ENCODE measurements at places on chromosomes 16 and 17.

GRCh38 chr17:42873315-42873714 lies 22.3 kb downstream of the AOC3 start:
- no peak for DNase-seq

DNA sequence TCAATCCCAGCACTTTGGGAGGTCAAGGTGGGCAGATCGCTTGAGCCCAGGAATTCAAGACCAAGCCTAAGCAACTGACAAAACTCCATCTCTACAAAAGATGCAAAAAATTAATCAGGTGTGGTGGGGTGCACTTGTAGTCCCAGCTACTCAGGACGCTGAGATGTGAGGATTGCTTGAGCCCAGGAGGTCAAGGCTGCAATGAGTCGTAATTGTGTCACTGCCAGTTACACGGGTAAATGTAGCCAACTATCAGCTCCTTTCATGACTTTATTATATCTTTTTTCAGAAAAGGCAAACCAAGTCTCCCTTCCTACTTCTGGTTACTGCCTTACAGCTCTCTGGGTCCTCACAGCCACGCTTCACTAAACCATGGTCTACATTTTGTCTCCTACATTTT lies 4.0 kb downstream of the SDF2 start:
- no peak for DNase-seq

- DNase-seq: no peak
Observed at GRCh38 chr17:40309031-40309948, at the start of gene RARA. Gene RARA (plus strand): TSS chr17:40309180. CDS start chr17:40331219, 22,039 bp downstream.

DNA sequence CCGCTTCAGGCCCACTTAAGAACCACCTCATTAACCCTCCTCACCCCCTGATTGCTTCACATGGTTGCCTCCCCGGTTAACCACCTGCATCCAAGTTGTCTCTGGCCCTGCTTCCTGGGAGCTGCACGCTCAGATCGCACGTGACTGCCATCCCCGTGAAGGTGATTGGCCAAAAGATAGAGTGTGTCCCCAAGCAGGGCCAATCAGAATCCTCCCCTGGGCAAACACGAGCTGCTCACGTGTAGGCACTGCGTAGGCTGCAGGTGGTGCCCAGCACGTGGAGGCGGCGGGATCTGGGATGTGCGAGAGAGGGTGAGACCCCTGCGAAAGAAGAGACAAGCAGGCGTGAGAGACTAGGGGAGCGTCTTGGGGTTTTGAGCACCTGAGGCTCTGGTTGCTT lies 111.8 kb upstream of the CRHR1 start:
- DNase-seq: no peak

DNA sequence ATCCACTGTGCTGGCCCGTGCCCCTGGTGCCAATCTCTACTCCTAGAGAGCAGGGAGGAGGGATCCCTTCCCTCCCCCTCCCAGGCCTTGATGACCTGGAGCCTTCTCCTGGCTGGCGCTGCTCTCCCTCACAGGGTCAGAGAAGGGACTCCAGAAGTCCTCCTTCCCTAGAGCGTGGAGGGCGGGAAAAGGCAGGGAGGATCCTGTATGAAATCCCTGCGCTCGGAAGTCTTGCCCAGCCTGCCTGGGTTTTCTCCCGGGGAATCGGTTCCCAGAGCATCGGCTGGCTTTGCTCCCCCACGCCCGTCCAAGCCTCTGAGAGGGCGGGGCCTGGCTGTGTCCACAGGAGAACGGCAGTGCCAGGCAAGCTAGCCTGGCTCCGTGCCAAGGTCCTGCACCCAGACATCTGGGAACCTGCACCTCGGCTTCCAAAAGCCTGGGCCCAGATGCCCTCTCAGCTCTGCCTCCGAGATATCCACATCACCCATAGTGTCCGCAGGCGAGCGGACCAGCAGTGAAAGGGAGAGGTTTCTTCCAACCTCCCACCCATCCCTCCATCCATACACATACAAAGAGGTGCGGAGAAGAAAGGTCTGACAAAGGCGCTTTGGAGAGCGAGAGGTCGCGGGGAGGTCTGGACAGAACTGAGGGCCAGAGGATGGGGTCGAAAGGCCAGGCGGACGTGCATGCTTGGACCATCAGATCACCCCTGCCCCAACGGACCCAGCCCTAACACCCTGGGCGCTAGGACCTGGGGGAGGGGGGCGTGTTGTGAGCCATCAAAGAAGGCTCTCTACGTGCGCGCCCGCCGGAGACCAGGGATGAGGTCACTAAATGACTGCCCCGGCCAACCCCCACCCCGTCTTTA lies 1.1 kb downstream of the MPP2 start:
- peak; percentile 91 for DNase-seq

GRCh38 chr17:29956225-29956624 lies 14.8 kb downstream of the EFCAB5 start:
- DNase-seq: no peak

GRCh38 chr16:11014136-11014535 lies 69.8 kb downstream of the CLEC16A start:
- DNase-seq: no peak

DNA sequence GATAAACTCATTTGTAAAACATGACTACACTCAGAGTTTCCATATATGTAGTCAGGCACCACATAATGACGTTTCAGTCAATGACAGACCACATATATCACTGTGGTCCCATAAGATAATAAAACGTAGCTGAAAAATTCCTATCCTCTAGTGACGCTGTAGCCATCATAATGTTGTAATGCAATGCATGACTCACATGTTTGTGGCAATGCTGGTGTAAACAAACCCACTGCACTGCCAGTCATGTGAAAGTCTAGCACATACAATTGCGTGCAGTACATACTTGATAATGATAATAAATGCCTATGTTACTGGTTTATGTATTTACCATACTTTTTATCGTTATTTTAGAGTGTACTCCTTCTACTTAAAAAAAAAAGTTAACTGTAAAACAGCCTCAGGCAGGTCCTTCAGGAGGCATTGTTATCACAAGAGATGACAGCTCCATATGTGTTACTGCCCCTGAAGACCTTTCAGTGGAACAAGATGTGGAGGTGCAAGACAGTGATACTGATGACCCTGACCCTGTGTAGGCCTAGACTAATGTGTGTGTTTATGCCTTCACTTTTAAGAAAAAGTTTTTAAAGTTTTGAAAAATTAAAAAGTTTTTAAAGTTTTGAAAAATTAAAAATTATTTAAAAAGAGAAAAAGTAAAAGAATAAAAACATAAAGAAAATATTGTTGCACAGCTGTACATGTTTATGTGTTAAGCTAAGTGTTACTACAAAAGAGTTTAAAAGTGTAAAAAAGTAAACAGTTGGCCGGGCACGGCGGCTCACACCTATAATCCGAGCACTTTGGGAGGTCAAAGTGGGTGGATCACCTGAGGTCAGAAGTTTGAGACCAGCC lies 9.0 kb downstream of the STAT5B start:
- no peak for DNase-seq

- peak; percentile 31 for DNase-seq
Observed at GRCh38 chr16:50500171-50500874, 47.9 kb upstream of the NKD1 start.

GRCh38 chr17:44970136-44970741 lies 2.1 kb upstream of the C1QL1 start:
- DNase-seq: no peak

GRCh38 chr17:36850790-36851189 lies 86.5 kb upstream of the LHX1 start:
- no peak for DNase-seq

DNA sequence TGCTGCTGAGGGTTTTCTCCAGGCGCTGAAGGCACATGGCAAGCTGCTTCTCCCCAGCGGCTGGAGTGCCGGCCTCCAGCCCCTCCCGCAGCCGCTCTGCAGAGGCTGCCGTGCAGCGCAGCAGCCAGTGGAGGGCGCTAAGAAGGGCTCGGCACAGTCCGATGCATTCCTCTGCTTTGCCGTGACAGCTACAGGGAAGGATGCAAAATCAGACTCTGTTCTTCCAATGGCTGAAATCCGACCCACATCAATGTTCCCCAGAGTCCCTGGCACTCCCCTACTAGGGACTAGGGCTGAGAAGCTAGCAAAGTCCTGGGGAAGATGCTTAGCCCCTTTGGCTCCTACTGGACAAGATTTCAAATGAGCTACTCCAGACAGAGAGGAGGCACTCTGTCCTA lies 19.0 kb downstream of the MED24 start:
- DNase-seq: no peak

DNA sequence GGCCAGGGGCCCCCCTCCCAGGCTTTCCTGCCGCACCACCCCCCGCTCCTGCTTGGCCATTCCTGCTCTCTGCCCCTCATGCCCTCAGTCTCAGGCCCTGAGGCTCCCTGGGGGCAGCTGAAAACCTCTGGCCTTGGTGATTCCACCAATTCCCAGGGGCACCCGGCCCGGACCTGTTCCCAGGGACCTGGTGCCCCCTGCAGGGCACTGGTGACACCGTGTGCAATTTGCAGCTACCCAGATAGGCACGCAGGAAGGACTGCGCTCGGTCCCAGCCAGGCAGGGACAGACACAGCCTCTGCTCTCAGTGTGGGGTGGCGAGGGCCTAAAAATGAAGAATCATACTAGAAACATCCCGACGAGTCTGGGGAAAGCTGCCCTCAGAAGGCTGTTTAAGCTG lies 13.4 kb downstream of the WFDC1 start:
- DNase-seq: no peak

- DNase-seq: no peak
Observed at GRCh38 chr16:72287649-72288048, 115.7 kb upstream of the PMFBP1 start.

DNA sequence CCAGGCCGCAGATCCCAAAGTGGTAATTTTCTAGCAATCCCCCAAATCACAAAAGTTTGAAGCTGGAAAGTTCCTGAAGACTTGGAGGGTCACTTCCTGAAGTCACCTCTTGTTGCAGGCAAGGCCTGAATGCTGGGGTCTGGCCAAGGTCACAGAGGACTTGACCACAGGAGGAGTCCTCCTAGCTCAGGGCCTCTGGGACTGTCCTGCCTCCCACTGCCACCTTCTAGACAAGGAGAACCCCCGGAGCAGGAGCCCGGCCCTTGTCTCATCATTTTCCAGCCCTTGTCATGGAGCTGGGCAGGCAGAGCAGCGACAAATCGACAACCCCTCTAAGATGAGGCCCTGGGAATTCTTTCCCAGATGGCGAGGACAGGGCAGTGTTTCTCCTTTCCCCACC lies 330 bp downstream of the CDH16 start:
- no peak for DNase-seq

- DNase-seq: no peak
Observed at GRCh38 chr17:37802712-37803416, 58.0 kb upstream of the HNF1B start.

DNA sequence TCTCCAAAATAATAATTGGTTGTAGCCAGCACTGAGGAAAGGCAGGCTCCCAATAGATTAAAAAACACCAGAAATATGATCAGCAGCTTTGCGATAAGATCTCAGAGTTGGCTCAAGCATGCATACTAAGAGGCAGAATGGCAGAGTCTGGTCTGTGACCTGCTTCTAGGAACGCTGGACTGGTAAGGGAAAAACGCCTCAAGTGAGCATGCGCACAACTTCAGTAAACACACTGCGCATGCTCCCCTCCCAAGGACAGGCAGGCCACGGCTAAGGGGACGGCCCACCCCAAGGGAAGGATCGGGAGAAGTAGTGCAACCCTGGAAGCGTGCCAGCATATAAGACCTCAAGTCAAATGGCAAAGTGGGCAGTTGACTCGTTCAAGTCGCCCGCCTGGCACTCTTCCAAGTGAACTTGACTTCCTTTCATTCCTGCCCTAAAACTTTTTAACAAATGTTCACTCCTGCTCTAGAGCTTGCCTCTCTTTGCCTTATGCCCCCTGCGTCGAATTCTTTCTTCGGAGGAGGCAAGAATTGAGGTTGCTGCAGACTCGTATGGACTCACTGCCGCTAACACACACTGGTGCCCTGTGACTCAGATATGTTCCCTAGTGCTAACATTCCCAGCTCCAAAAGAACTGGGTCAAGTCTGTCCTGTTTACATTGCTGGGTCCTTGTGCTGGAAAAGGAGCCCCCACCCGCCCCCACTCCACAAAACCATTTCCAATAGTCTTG lies 22.4 kb upstream of the PRM1 start:
- no peak for DNase-seq

DNA sequence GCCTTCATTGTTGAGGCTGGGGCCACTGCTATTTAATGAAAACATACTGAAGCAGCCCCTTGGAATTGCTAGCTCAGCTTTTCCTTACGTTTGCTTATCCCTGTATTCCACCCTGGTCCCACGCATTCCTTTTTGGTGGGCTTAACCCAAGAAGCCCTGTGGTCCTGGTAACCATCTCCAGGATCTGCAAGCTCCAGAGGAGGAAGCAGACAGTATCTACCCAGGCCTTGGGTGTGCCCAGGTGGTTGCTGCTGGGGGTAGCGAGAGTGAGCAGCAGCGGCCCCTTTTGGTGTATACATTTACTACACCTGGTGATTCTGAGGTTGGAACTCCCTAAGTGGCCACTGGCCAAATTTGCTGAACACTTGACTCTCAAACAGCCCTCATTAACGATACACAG lies 97.7 kb downstream of the CBLN1 start:
- no peak for DNase-seq

GRCh38 chr16:2498531-2499253 lies 15.1 kb upstream of the ATP6V0C start:
- no peak for DNase-seq

GRCh38 chr16:586645-587590 lies 2.9 kb upstream of the RAB40C start:
- no peak for DNase-seq

DNA sequence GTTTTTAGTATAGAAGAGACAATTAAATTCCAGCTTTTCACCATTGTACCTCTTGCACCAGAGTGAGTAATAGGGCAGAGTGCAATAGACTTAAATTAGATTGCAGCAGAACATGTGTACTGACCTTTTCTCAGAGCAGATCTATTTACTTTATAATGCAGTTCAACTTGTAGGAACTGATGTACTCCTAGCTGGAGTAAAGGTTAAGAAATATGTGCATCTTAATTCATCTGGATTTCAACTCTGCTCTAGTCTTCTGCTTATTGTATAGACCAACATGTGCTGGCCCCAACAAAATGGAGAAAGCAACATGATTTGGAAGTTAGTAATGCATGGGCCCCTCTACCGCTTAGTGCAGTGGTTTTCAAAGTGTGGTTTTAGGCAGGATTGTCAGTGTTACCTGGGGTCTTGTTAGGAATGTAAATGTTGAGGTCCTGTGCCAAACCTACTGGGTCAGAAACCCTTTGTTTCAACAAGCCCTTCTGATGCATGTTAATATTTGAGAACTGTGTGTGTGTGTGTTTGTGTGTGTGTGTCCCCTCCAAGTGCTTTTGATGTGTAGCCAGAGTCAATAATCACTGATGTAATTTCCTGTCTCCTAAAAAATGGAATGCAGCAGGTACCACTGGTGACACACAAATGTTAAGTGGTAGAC lies 138.6 kb downstream of the TOX3 start:
- no peak for DNase-seq

Data from vagina (tissue), 2 donors.